CD14-positive monocyte (primary cell): ENCODE measurements at places on chromosomes 12 and 14. TPM values are rescaled to one million over a fixed set of nuclear protein-coding genes. Genes with fewer than 3 reads are reported as not detected.

Gene ATG14
- polyA plus RNA-seq = 3.3 TPM

Gene RAD51AP1
- polyA plus RNA-seq = 1.0 TPM

Gene KRT1
- not detected for polyA plus RNA-seq

Gene TAS2R8
- not detected in 2 replicates for polyA plus RNA-seq

Gene BTG1
- polyA plus RNA-seq = 192 TPM

Gene ZNF891
- polyA plus RNA-seq = 0.08 TPM

Gene ERO1A
- polyA plus RNA-seq = 13.8 and 22.1 TPM in 2 replicates

Gene NELL2
- polyA plus RNA-seq = 0.09 TPM in 1 of 2 replicates, not detected in the other

Gene ADAMTS20
- polyA plus RNA-seq = not detected

Gene KLHDC1
- 1.6 TPM for polyA plus RNA-seq

Gene IL26
- polyA plus RNA-seq = not detected in 2 replicates

Gene CPNE6
- polyA plus RNA-seq = not detected

Gene PTPRO
- 4.1 and 12.0 TPM in 2 replicates for polyA plus RNA-seq

Gene LIN7A
- polyA plus RNA-seq = 8.1 and 15.2 TPM in 2 replicates

Gene DDIT3
- polyA plus RNA-seq = 9.4 TPM

Gene TGM1
- polyA plus RNA-seq = not detected

Gene FGF23
- not detected in 2 replicates for polyA plus RNA-seq

Gene USP5
- polyA plus RNA-seq = 28.0 and 30.4 TPM in 2 replicates

Gene WNT1
- not detected for polyA plus RNA-seq

Gene SLC22A17
- polyA plus RNA-seq = not detected

Gene FOXN3
- polyA plus RNA-seq = 57.4 and 67.5 TPM in 2 replicates

Gene KRT85
- not detected for polyA plus RNA-seq

Gene SLC6A15
- polyA plus RNA-seq = not detected in 2 replicates

Gene ADAM21
- not detected in 2 replicates for polyA plus RNA-seq
